ENCODE measurements at places on chromosomes 3 and 15.

- peak; percentile 53 for DNase-seq
Measured at GRCh38 chr3:30658328-30659052, 52.1 kb downstream of the TGFBR2 start.

- no peak for DNase-seq
Measured at GRCh38 chr3:76756577-76756976, 283.3 kb upstream of the ROBO2 start.

GRCh38 chr3:30439451-30440053, 166.8 kb upstream of the TGFBR2 start:
- no peak for DNase-seq

GRCh38 chr3:183159333-183159732, 3.2 kb downstream of the LAMP3 start:
- no peak for DNase-seq

DNA sequence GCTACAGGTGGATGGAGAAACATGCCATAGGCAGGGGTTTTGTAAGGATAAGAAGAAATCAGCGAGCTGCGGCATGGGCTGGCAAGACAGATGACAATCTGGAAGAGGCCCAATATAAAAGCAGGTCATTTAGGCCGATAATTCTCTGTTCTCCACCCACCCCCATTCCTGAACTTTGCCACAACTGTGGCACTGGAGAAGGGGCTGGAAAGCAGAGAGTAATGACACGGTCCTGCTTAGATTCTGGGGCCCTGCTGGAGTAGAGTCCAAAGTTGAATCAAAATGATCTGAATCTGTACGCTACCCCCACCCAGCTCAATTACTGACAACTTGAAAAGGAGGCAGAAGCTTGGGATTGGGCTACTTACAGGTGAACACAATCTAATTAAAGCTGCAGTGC, 18.4 kb upstream of the BUB1B start:
- no peak for DNase-seq

DNA sequence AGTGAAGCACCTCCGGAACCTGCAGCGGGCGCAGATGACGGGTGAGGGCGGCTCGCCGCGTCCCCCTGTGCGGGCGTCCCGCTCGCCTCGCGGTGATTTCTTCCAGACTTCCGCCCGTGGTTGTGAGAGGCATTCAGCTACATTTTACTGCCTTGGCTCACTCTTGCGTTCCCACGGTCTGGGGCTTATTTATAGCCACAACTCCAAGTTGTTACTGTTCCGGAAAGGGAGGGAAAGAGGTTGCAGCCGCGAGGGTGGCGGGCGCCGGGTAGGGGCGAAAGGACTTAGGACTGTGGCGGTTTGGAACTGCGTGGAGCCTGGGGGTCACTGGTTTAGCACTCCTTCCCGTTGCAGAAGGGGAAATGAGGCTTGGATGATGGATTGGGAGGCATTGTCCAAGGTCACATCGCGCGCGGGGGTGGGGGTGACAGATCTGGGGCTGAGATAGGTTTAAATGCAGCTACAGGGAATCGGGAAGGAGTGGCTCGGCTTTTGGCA, 1.1 kb downstream of the HES1 start:
- peak; percentile 71 for DNase-seq

GRCh38 chr3:128222796-128223385, 69.6 kb downstream of the EEFSEC start:
- no peak for DNase-seq

DNA sequence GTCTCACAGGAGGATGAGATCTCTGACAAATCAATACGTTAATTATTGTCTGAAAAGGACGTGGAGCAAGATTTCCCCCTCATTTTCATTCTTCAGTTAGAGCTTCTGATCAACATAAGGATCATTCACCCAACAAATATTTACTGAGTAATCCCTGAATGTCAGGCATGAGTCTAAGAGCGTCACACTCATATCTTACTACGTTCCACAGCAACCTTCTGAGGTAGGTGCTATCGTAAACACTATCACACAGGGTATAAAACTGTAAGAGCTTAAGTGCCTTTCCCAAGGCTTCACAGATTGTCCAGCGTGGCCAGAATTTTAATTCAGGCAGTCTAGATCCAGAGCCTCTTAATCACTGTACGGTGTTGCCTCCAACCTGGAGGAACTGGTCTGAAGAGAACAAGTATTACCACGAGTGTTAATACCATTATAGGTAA, 10.6 kb upstream of the TM4SF1 start:
- DNase-seq, result no peak

- DNase-seq, result no peak
Measured at GRCh38 chr15:34889476-34889875, 80.1 kb downstream of the AQR start.

DNA sequence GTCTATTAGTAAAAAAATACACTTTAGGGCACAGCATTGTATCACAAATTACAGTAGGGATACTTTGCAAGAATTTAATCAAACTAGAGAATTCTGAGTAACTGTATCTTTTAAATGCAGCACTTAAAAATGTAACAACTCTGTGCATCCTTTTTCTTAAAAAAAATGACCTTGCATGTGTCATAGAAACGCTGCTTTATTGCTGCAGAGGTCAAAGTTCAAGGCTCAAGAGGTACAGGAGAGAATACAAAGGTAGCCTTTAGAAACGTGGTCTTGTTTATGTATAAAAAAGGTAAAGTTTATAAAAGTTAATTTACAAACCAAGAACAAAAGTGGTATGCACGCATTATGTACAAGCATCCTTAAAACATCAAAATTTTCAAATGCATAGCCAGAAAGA, 122.0 kb downstream of the TJP1 start:
- no peak for DNase-seq

- DNase-seq, result no peak
Measured at GRCh38 chr15:41917767-41918430, 24.0 kb upstream of the SPTBN5 start.

DNA sequence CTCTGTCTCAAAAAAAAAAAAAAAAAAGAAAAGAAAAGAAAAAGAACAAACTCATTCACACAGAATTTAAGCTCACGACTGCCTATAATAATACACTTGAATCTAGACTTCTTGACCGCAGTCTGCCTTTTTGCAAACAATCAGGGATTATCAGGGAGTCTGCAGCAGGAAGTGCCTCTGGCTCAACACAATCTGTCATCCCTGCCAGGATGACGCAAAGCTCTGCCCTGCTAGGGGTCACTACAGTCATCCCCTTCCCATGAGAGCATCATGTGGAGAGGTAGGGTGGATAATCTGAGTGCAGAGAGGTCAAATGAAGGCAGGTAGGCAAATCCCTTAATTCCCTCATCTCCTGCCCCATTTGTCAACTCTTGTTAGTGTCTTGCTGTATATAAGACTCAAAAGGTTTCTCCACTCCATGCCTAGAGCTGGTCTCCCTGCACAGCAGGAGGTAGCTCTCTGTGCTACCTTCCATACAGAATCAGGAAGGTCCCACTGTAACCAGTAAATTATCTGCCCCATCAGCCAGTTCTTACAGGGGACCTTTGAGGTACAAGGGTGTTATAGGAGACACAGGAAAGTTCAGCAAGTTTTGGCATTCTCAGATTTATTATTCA, 4.2 kb downstream of the UBAP1L start:
- no peak for DNase-seq

GRCh38 chr3:155321418-155321817, 27.9 kb upstream of the STRIT1 start:
- no peak for DNase-seq

DNA sequence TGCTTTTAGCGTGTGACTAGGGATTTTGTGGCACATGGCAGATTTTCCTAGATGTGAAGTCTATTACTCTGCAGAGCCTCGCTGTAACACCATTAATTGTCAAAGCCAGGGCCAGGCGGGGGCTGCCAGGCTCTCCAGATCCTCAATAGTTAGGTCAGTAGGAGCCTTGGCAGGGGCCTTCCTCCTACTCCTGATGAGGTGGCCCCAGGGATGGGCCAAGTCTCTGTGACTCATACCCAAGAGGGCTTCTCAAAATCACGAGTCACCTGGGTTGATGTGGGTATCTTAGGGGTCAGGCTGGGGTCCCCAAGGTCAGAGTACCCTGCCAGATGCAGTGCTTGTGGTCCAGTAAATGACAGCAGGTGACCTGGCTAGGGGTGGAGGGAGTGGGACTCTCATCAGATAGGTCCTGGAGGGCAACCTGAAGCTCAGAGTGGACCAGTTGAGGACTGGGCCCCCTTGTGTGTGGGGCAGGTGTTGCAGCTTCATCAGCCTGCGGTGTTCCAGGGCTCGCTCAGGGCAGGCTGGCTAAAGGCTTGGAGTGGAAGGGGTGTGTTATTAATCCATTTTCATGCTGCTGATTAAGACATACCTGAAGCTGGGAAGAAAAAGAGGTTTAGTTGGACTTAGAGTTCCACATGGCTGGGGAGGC, 88.5 kb upstream of the MYZAP start:
- DNase-seq, result no peak

- no peak for DNase-seq
Measured at GRCh38 chr3:119597548-119598288, at the start of gene PLA1A. TSS of gene PLA1A (plus strand) at chr3:119597885. CDS start at chr3:119597914, 29 bp downstream.

DNA sequence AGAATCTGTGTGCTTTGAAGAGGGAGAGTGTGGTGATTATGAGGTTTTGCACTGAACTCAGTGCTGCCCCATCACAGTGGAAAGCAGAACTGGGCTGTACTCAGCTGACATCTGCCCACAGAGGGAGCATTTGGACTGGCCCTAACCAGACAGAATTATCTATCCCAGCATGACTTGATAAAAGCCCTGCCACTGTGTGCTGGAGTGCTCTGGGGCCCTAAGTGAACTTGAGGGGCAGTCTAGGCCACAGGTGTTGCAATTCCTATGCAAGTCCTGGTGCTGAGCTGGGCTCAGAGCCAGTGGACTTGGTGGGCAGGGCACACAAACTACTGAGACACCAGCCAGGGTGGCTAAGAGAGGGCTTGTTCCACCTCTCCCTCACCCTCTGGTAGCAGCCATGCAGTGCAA, 269.2 kb upstream of the CTNNB1 start:
- DNase-seq, result no peak

GRCh38 chr15:73952913-73953750, 26.9 kb downstream of the LOXL1 start:
- no peak for DNase-seq

GRCh38 chr3:54360320-54360719, 238.0 kb downstream of the CACNA2D3 start:
- DNase-seq, result no peak

DNA sequence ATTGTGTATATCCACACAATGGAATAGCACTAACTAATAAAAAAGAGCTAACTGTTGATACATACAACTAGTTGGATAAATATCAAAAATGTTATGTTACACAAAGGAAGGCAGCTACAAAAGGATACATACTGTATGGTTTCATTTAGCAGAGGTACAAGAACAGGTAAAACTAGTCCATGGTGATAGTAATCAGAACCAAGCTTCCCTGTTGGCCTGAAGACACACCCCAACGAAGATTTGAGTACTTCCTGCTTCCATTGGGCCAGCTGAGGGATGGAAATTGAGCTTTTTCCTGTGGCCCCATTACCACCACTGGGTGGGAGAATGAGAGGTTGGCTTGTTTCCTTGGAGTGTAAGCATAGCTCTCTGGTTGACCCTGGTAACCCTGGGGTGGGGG, 117.3 kb upstream of the CADPS start:
- no peak for DNase-seq

DNA sequence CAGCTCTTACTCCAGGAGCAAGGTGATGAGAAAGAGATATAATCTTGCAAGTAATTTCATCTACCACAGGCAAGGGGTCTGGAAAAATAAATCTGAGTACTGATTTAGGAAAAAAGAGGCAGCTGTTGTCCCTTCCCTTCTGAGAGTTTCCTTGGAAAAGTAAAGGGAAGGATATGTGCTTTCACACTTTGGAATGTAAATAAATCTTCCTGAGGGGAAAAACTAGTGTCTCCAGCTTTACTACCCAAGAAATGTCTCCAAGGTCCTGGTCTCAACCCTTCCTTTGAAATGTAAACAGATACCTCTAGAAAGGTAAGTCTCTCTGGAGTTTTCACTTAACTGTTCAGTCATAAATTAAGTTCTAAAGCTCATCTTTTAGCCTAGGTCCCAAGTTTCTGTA, 102.6 kb downstream of the DPH6 start:
- no peak for DNase-seq

- no peak for DNase-seq
Measured at GRCh38 chr15:67080900-67081431, 15.6 kb downstream of the SMAD3 start.

- DNase-seq, result peak; percentile 79
Measured at GRCh38 chr3:108602249-108602934, 12.9 kb downstream of the DZIP3 start.

- no peak for DNase-seq
Measured at GRCh38 chr3:114800272-114801031, 346.6 kb downstream of the ZBTB20 start.

GRCh38 chr15:31435912-31436628, 109.4 kb downstream of the KLF13 start:
- no peak for DNase-seq

GRCh38 chr3:194255252-194256039, 95.7 kb downstream of the CPN2 start:
- DNase-seq, result no peak

DNA sequence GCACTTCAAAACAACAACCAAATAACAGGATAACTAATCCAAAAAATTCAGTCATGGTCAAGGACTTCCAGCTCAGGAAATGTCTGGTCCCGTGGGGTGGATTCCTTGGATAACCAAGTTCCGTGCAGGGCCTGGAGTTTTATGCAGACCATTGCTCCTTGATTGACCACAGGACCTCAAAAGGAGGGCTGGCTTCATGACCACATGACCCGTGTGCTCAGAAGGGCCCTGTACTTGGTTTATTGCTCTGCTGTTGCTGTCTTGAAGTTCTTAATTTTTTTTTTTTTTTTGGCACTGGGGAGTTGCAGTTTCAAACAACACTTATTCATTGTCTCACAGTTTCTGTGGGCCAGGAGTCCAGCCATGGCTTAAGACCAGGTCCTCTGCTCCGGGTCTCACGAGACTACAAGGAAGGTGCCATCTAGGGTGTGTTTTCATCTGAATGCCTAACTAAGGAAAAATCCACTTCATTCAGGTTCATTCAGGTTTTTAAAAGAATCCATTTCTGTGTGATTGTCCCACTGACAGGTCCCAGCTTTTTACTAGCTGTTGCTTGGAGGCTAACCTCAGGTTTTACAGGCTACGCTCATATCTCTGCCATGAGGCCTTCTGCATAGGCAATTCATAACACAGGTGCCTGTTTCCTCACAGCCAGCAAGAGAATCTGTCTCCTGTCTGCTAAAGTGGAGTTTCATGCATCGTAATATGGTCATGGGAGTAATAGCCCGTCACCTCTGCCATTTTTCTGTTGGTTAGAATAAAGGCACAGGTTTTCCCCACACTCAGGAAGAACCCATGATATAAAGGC, 65.3 kb downstream of the FLNB start:
- no peak for DNase-seq
